Foreskin keratinocyte (primary cell): ENCODE measurements at places on chromosomes 16 and 17. TPM values are rescaled to one million over a fixed set of nuclear protein-coding genes. Genes with fewer than 3 reads are reported as not detected.

The ALDOA gene
- 1,171 and 1,282 TPM in 2 replicates for total RNA-seq

The SPAG9 gene
- total RNA-seq, result 56.6 and 57.2 TPM in 2 replicates

- no peak for DNase-seq
Observed at GRCh38 chr16:56116577-56116964, 74.7 kb upstream of the GNAO1 start.

GRCh38 chr17:29627951-29628350 lies 5.2 kb upstream of the CORO6 start:
- DNase-seq, result no peak
